ENCODE measurements at places on chromosomes 16 and 17. TPM values are rescaled to one million over a fixed set of nuclear protein-coding genes. Genes with fewer than 3 reads are reported as not detected.

The SOX15 gene
- 0.26 TPM for total RNA-seq

The SMARCD2 gene
- 62.0 TPM for total RNA-seq

The GAS2L2 gene
- 0.07 TPM for total RNA-seq

The TP53TG3F gene
- total RNA-seq, result 0.17 TPM

The HOXB2 gene
- 0.65 TPM for total RNA-seq

The SCNN1G gene
- total RNA-seq, result 2.0 TPM

The FLOT2 gene
- total RNA-seq, result 78.7 TPM

The GSG1L gene
- not detected for total RNA-seq

The CCL1 gene
- total RNA-seq, result not detected

The PPM1E gene
- total RNA-seq, result 0.07 TPM

The NOG gene
- total RNA-seq, result 0.94 TPM

The CD300E gene
- total RNA-seq, result not detected

The FBXW10B gene
- total RNA-seq, result 3.2 TPM

The NHLRC4 gene
- total RNA-seq, result 0.20 TPM

The CCR7 gene
- 0.84 TPM for total RNA-seq

The P2RX1 gene
- total RNA-seq, result not detected

The FAM20A gene
- not detected for total RNA-seq

The RHBDF1 gene
- 27.7 TPM for total RNA-seq

The SPNS3 gene
- not detected for total RNA-seq

The CA7 gene
- not detected for total RNA-seq

The ITGB3 gene
- total RNA-seq, result 7.1 TPM

The PPP1R27 gene
- not detected for total RNA-seq

The FBXL16 gene
- 11.9 TPM for total RNA-seq

The HLF gene
- 0.14 TPM for total RNA-seq

The ABCA9 gene
- total RNA-seq, result not detected

The PNPO gene
- total RNA-seq, result 23.4 TPM

The GLP2R gene
- 16.7 TPM for total RNA-seq

The GALR2 gene
- total RNA-seq, result 0.89 TPM

The PRKCB gene
- 0.15 TPM for total RNA-seq

Data from A549 treated with Hydrocortisone at 1 μM for 4 hours (cell line).